ENCODE measurements at places on chromosomes 3 and 15. TPM values are rescaled to one million over a fixed set of nuclear protein-coding genes. Genes with fewer than 3 reads are reported as not detected.

CCNB2 gene
- 40.5 TPM for polyA plus RNA-seq

GPR27 gene
- polyA plus RNA-seq = 9.1 TPM

CFAP92 gene
- 1.5 TPM for polyA plus RNA-seq

AHSG gene
- 0.44 TPM for polyA plus RNA-seq

EFHB gene
- polyA plus RNA-seq = 5.6 TPM

ISLR2 gene
- 0.31 TPM for polyA plus RNA-seq

CFAP161 gene
- polyA plus RNA-seq = 0.65 TPM

MASP1 gene
- 10.2 TPM for polyA plus RNA-seq
